ENCODE measurements at places on chromosomes 7 and 10.

DNA sequence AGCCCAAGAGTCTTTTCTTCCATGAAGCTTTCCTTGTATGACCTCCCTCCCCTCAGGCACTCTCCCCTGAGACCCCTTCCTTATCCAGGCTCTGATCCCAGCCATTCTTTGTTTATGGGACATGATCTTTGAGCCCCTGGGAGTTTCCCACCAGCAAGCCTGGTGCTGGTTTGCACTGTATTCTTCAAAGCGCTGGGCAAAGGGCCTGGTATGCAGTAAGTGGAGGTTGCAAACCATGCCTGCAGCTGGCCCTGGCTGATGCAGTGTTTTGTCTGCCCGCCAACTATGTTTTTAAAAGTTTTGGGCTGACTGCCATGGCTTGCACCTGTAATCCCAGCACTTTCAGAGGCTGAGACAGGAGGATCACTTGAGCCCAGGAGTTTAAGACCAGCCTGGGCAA lies 6.8 kb upstream of the NODAL start:
- no peak for DNase-seq

DNA sequence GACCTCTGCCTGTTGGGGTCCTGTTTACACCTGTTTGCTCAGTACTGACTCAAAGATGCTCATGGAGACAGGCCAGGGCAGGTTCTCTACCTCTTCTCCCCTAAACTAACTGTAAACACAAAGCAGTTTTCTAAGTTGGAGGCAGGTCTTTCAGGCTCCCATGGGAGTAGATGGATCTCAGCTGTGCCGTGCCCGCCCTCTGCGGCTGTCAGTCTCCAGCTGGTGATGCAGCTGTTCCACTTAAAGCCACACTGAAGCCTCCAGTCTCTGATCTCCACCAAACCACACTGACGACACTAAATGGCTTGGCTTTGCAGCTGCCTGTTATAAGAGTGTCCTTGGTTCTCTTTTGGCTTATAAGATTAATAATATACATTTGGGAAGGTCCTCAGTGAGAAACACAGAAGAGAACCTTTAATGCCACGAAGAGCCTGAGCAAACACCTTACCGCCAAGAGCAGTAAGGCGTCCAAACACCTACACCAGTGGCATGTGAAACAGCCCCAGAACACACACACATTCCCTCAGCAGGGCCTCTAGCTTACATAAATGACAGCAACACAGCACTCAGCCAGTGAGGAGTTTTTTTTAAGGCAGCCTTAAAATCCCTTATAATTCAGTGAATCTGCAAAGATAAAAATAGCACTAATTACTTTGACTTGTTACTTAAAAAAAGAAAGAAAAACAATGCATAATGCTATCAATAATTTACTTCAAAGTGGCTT lies 60.4 kb upstream of the KCNIP2 start:
- no peak for DNase-seq

DNA sequence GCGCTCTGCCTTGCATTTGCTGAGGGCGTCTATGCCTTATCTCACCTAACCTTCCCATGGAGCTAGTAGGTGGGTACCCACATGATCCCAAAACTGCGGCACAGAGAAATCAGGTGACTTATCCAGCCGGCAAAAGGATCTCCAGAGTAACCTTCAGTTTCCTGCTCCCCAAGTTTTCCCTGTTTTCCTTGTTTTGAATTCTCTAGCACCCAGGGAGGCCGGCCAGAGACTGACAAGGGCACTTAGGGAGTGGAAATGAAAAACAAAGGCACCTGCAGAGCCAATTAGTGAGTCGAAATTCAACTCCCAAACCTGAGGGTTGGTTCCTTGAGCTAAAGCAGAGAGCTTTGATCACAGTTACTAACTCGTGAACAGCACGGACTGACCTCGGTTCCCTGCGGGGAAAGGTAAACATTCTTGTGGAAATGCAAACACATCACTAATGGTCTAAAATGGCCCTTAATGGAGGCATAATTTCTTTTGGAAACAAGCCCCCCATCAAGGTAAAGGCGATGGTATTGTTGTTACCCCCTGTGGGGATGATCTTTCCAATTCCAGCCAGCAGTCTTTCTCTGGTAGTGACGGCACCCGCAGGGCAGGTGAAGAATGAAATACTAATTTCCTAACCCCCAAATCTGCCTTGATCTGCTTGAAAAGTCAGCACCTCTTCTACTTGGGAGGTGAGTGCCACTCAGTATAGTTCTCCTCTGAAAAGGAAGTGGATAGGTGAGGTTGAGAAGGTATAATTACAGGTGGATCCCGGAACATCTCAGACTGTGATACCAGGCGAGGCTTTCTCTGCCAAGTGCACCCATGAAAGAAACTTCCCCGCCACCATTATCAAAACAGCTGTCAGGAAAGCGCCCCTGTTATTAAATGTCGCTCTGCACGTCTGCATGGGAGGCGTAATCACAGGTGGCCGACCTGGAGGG lies 365.6 kb upstream of the AUTS2 start:
- DNase-seq: no peak

DNA sequence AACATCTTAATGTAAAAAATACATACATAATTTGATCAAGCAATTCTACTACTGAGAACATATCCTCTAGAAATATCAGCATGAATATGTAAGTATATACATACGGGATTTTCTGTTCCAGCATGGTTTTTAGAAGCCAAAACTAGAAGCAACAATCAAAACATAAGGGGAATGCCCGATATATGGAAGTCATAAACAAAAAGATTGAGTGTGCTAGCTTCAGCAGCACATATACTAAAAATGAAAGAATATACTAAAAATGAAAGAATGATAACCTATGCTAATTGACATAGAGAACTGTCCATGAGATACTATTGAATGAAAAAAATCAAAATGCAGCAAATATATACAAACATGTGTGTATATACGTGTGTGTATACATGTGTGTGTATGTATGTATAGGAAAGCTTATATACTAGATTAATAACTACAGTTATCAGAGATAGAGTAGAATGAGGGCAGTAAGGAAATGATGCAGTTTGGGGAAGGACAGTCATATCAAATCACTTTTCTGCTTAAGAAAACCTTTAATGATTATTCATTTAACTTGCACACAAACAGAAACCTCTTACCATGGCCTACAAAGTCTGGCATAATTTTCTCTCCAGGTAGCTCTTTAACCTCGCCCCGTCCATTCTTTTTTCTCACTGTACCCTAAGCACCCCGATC lies 72.9 kb downstream of the NPY start:
- DNase-seq: no peak

GRCh38 chr10:71770255-71770654 lies 3.1 kb downstream of the VSIR start:
- no peak for DNase-seq

GRCh38 chr10:133349160-133349568 lies 2.0 kb downstream of the PRAP1 start:
- no peak for DNase-seq

- DNase-seq: no peak
Observed at GRCh38 chr7:44978511-44979366, at the start of gene MYO1G. TSS of gene MYO1G (minus strand) at chr7:44979015. CDS start at chr7:44978961, 54 bp downstream.

DNA sequence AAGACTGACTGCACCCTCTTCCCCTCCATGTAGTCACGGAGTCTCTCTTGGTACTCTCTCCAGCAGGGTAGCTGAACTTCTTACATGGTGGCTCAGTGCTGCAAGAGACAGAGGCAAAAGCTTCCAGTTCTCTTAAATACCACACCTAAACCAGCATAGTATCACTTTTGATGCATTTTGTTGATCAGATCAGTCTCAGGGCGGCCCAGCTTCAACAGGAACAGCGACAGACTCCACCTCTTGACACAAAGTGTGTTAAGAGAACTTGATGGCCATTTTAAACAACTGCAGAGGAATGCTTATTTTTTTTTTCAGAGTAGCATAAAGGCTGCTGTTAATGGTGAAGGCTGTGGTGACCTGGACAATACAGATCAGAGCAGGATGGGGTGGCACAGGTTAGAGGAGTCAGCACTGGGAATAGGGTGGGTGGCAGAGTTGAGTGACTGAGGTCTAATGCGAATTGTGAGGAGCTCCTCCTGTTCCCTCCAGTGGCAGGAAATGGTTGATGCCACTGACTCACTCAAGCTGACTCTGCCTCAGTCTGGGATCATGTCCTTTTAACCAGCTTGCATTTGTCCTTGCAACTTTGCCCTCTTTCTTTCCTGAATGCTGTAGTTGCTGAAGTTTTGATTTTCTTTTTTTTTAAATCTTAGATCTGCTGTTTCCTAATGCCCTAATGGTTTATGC lies 17.3 kb downstream of the MGAM start:
- DNase-seq: no peak

DNA sequence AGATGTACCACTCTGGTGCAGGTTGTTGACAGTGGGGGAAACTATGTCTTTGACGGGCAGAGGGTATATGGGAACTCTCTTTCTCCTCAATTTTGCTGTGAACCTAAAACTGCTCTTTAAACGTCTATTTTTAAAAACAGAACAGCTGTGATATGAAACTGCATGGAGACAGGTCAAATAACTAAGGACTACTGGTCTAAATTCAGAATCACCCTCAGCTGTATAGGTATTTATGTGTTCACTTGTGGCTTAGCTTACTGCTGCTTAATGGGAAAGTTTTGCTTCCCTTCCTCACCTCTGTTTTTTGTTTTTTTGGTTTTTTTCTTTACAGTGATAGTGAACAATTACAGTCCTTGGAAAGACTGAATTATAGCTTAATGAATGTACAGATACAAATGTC lies 86.9 kb upstream of the STRIP2 start:
- DNase-seq: no peak

DNA sequence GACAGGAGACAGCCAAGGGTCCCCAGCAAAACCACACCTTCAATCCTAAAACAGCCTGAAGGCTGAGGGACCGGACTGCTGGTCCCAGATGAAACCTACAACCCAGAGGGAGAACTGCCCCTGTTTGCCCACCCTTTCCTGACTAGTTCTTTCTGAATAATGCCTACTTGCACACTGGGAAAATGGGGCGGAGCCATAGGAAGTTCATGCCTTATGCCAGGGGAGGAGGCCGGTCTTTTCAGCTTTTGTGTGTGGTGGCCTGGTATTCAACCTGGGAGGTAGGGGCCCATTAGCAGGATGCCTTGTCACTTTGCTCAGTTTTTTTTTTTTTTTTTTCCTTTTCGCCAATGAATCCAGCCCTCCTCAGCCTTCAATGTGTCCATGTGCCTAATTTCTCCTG lies 20.7 kb downstream of the TOMM7 start:
- no peak for DNase-seq

DNA sequence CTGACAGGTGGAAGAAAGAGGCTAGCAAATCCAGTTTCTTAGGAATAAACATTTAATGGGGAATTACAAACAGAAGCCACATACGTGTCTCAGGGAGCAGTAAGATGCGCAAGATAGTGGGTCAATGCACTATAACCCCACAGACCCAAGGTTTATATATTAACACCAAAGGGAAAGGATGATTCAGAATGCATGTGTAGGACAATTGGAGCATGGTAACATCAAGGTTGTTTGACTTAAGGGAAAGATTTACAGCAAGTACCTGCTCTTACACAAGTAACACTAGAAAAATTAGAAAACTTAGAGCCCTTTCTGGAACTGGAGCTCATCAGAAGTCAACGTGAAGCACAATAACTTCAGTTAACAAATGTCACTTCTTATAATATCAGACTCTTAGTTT lies 161.1 kb upstream of the ZWINT start:
- DNase-seq: no peak

- no peak for DNase-seq
Observed at GRCh38 chr10:44993226-44993921, 7.3 kb upstream of the ZNF22 start.

DNA sequence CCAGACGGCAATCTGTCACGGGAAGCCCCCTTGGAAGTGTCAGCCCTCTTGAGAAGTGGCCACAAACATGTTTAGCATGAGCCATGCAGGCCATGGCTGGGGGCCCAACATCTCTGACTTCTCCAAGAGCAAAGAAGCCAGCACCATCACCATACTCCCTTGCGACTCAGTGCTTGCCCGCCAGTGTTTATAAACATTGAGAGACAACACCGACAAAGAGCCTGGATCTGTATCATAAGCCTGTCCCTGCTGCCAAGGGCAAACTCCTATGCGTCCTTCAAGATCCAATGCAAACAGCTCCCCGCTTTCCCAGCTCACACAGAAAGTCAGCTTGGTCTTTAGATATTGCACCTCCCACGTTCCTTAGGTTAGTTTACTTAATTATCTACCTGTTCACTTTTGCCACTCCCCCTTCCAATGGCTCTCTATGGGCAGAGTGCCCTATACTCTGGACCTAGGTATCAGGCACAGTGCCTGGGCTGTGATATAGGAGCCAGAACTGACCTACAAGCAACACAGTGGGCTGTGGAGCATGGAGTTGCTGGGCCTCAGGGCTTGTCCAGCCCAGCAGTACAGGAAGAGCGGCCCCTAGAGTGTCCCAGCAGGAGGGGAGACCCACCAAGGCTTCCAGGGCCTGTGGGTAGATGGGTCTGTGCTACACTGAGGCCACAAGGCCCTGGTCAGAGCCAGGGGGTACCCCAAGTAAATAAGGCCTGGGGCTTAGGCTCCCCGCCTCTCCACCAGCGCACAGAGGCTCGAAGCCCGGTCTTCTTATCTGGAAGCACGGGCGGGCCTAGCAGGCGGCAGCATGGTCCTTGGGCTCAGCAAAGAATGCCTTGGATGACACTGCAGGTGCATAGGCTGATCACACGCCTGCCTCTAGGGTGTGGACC lies 37.7 kb downstream of the CAMK2B start:
- no peak for DNase-seq

DNA sequence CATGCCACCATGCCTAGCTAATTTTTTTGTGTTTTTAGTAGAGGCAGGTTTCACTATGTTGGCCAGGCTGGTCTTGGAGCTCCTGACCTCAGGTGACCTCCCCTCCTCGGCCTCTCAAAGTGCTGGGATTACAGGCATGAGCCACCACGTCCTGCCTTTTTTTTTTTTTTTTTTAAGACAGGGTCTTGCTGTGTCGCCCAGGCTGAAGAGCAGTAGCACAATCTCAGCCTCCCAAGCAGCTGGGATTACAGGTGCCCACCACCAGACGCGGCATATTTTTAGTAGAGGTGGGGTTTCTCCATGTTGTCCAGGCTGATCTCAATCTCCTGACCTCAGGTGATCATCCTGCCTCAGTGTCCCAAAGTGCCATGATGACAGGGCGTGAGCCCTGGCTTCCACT lies 14.4 kb upstream of the SRPK2 start:
- DNase-seq: no peak

DNA sequence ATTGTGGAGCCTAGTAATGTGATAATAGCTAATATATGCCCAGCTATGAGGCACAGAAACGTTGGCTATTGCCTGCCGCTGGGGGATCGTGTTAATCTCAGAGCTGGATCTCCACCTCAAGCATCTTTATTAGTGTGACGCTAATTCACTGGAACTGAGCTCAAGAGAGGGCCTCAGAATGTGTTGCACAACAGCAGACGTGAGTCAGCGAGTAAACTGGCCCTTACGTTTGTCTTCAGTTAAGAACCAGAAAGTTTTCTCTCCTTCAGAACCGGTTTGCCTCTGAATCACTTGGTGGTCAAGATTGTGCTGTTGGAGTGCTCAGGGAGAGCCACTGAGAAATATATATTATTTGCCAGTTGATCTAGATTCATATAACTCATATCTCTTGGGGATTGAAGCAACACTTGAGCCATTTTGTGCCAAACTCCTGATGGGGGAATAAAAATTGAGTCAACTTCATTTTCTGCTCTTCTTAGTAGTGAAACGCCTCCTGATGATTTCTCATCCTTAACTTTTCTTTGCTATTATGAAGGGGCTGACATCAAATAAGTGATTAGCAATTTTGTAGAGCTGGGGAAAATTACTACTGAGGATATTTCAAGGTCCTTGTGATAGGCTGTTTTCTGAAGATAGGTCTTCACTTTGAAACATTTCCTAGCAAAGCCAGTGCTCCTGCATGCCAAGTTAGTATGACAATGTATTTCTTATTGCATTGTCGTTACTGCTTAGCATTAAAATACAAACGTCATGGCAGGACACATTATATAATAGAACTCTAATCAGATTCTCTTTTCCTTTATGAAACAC lies 22.3 kb downstream of the BZW2 start:
- DNase-seq: peak; percentile 59

GRCh38 chr10:26517141-26517867 lies 79.2 kb downstream of the APBB1IP start:
- DNase-seq: no peak

Data from HuH-7 (cell line).